H1 (cell line): ENCODE measurements at places on chromosomes 13 and 19.

DNA sequence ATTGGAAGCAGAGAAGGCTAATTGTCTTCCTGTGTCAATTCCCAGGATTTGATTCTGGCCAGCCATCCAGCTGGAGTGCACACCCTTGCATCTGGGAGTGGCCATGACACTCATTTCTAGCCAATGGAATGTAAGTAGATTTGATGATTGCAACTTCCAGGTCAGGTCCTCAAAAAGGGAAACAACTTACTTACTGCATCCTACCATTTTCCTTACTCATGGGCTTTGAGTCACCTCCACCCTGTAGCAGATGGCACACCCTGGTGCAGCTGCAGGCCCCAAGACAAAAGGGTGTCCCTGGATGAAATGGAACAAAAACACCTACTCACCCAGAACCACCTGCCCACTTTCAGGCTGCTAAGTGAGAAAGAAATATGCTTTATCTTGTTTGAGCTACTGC lies 27.3 kb upstream of the MPHOSPH8 start:
- no peak for DNase-seq
- H3K4me1 ChIP-seq: no peaks in the 10 kb centered on the region
- peaks cover 9% of the 10 kb centered on the region for H3K27me3 ChIP-seq
- no peaks in the 10 kb centered on the region for H3K36me3 ChIP-seq

GRCh38 chr19:14616407-14616806 lies 33.5 kb downstream of the CLEC17A start:
- H3K4me3 ChIP-seq: no peak overlapping the region
- no peak overlapping the region for H3K27ac ChIP-seq

DNA sequence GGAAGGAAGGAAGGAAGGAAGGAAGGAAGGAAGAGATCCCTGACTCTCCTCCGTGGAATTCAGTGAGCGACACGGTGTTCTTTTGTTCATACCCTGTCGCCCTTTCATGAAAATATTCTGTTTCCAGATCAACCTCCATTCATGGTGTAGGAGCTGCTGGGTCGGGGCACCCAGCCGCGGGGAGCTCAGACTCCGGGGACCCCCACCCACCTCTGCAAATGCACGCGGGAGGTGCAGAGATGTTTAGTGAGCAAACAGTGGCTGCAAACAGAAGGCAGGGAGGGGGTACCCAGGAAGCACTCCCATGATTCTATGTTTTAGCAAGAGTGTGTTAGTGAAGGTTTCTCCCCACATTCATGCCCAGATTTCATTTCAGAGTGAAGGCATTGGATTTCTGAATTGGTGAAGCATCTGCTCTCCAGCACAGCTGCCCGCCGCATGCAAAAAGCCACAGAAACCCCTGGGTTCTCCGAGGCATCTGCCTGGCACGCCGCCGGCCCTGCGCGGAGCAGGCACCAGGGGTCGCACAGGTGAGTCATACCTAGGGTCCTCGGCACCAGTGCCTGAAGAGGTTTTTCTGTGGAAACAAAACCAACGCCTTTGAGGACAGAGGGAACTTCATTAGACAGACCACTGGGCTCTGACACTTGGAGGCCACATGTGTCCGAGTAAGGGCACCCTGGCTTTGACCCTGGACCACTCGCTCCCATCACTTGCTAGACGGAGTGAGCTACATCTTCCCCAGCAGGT lies 80.6 kb downstream of the ZNF557 start:
- no peaks in the 10 kb centered on the region for H3K27me3 ChIP-seq
- H3K36me3 ChIP-seq: peaks cover 4% of the 10 kb centered on the region
- no peak overlapping the region for H3K27ac ChIP-seq
- H3K4me1 ChIP-seq: no peaks in the 10 kb centered on the region
- no peak for DNase-seq

DNA sequence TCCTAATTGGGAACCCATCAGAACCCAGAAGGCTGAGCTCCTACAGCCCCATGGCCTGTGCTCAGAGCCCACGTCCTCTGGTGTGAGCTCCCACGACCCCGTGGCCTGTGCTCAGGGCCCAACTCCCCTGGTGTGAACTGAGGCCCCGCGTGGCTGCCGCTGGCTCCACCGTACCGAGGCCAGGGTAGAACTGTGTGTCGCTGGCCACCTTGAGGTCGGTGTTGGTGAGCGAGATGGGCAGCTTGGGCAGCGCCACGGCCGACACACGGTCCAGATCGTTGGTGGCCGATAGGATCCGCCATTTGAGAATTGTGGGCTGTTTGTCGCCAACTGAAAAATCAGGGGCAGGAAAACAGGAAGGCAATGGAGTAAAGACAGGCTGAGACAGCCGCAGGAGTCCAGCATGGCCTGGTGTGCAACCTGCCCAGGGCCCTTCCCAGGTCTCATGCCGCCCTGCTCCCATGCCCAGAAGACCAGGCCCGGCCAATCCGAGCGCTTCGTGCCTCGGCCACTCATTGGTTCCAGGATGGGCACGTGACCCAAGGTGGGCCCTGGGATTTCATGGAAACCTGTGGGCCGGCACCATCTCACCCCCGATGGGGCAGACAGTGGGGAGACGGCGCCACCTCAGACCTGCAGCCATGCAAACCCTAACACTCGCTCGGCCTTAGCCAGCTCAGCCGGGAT lies 11.5 kb downstream of the MED16 start:
- peaks cover 4% of the 10 kb centered on the region; the same call in 1 of the 2 replicates for H3K36me3 ChIP-seq
- DNase-seq: no peak
- no peak overlapping the region for H3K4me3 ChIP-seq
- no peaks in the 10 kb centered on the region for H3K4me1 ChIP-seq

DNA sequence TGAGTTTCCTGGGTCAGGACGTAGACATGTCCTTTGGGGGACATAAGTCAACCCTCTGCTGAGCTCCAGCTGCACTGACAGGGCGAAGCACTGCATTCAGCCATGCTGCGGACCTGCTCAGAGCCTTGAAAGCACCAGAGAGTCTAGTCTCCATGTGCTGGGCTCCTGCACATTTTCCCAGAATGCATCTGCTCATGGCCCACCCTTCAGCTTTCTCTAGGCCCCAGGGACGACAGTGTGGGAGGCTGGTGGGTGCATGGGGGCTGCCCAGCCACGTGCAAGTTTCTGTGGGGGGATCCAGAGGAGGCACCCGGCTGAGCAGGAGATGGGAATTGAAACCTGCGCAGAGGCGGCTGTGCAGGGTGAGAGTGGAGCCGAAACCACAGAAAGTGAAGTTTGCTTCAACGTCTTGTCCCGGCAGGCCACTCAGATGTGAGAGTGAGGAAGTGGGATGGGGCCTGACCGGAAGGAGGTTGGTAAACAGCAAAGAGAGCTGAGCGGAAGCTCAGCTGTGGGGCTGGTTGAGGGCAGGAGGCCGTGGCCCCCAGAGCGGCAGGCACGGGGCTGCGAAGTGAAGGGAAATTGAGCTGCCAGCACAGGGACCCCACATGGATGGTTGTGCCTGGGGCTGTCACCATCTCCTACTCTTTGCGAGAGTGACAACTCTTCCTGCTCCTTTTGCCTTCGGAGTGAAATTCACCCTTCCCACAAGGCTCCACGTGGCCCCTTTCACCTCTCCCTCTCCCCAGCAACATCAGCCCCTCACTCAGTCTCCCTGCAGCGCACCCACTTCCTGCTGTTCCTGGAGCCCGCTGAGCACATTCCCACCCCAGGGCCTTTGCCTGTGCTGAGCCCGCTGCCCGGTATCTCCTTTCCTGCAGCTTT lies 11.8 kb downstream of the PGLS start:
- H3K4me3 ChIP-seq: no peak overlapping the region
- no peak for DNase-seq
- H3K27ac ChIP-seq: no peak overlapping the region

DNA sequence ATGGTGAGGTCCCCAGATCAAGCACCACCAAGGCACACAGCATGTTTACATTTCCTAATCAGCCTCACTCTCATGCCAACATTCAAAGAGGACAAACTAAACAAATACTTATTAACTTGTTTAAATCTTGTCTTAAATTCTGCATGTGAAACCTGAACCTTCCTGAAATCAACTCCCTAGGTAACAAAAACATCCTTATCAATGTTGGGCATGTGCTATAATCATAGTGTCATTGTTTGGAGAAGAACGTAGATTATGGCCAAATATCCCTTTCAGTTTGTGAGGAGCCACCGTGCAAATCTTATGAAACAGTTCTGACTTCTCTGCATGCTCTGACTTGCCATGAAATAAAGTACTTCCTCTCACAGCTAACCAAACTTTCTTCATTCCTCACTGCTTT lies 123.8 kb downstream of the NDFIP2 start:
- no peaks in the 10 kb centered on the region for H3K4me1 ChIP-seq
- no peak for DNase-seq
- H3K36me3 ChIP-seq: no peaks in the 10 kb centered on the region
- H3K27me3 ChIP-seq: no peaks in the 10 kb centered on the region

GRCh38 chr13:79466872-79467271 lies 14.1 kb upstream of the NDFIP2 start:
- no peaks in the 10 kb centered on the region for H3K27me3 ChIP-seq
- H3K4me3 ChIP-seq: no peak overlapping the region
- H3K27ac ChIP-seq: no peak overlapping the region
- H3K4me1 ChIP-seq: no peaks in the 10 kb centered on the region
- no peak for DNase-seq
- H3K36me3 ChIP-seq: no peaks in the 10 kb centered on the region

- peaks cover 20% of the 10 kb centered on the region for H3K36me3 ChIP-seq
- no peaks in the 10 kb centered on the region; the same call in 1 of the 2 replicates for H3K4me1 ChIP-seq
- DNase-seq: no peak
- no peaks in the 10 kb centered on the region for H3K27me3 ChIP-seq
- H3K27ac ChIP-seq: no peak overlapping the region
These were observed 33.6 kb downstream of the SKA3 start for GRCh38 chr13:21142766-21143165.

DNA sequence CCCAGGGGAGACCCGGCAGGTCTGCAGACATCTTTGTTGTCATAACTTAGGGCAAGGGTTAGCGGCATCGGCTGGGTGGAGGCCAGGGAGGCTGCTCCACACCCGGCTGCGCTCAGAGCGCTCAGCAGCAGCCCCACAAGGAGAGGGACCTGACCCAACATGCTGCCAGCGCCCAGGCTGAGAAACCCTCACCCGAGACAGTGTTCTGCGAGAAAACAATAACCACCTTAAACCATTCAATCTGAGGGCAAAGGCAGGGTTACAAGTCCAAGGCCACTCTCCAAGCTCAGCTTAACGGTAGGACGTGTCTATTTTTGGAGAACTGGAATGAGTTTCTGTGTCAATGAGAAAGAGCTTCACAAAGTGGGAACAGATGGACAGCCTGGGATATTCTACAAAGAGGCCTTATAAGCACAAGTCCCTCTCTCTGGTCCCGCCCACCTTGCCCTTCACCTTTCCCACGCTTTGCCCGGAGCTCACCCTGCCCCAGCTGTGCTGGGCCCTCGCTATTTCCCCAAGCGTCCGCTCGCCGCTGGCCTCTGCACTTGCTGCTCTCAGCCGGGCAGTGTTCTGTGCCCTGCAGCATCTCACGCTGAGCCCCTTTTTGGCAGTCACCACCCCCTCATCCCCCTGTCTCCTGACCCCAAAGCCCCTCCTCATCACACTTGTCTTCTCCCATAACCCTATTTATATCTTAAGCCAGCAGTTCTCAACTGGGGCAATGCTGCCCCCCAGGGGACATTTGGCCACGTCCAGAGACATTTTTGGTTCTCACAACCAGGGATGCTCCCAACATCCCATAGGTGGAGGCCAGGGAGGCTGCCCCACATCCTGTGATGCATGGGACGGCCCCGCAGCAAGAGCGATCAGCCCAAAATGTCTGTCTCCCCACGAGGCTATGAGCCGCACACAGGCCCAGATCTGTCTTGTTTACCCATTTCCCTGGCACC lies 17.6 kb downstream of the PPP1R12C start:
- peak; percentile 67 for DNase-seq
- 0 out of 2 replicates have a peak, but pooled peaks cover 3% of the 10 kb centered on the region for H3K27me3 ChIP-seq
- H3K4me3 ChIP-seq: no peak overlapping the region
- no peaks in the 10 kb centered on the region for H3K36me3 ChIP-seq

DNA sequence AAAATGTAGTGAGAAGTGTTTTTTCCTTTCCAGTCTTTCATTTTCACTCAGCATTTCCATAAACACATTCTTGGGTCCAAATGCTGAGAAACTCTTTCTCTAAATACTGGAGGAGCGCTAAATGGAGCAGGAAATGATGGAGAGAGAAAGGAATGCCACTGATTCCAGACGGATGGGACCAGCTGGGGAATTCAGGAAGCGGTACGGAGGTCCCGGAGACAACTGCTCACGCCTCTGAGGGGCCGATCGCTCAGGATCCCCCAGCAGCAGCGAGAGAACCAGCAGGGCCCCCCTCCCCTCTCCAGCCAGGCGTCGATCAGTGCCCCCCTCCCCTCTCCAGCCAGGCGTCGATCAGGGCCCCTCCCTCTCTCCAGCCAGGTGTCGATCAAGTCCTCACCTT lies 13.2 kb downstream of the RASA3 start:
- H3K4me3 ChIP-seq: peak overlapping the region; percentile 48
- DNase-seq: no peak
- peaks cover 19% of the 10 kb centered on the region for H3K4me1 ChIP-seq
- H3K36me3 ChIP-seq: no peaks in the 10 kb centered on the region

- no peaks in the 10 kb centered on the region for H3K27me3 ChIP-seq
- H3K4me1 ChIP-seq: no peaks in the 10 kb centered on the region
- H3K27ac ChIP-seq: no peak overlapping the region
These were observed 138.1 kb upstream of the KL start for GRCh38 chr13:32878163-32878562.

GRCh38 chr13:43263047-43263446 lies 239.7 kb downstream of the DNAJC15 start:
- no peaks in the 10 kb centered on the region for H3K4me1 ChIP-seq
- H3K36me3 ChIP-seq: no peaks in the 10 kb centered on the region
- H3K4me3 ChIP-seq: no peak overlapping the region

- H3K27ac ChIP-seq: no peak overlapping the region
- H3K4me1 ChIP-seq: peaks cover 6% of the 10 kb centered on the region
- DNase-seq: no peak
These were observed 473 bp upstream of the ITM2B start for GRCh38 chr13:48232420-48233045.

- H3K27me3 ChIP-seq: no peaks in the 10 kb centered on the region
- no peaks in the 10 kb centered on the region for H3K36me3 ChIP-seq
- no peak overlapping the region for H3K4me3 ChIP-seq
- H3K4me1 ChIP-seq: no peaks in the 10 kb centered on the region
These were observed 18.5 kb upstream of the ABCC4 start for GRCh38 chr13:95319551-95320274.

- no peak overlapping the region for H3K4me3 ChIP-seq
- no peak for DNase-seq
- H3K4me1 ChIP-seq: peaks cover 11% of the 10 kb centered on the region; the same call in 1 of the 2 replicates
- H3K36me3 ChIP-seq: no peaks in the 10 kb centered on the region
These were observed 2.7 kb upstream of the RUBCNL start for GRCh38 chr13:46389457-46390451.

GRCh38 chr13:34681405-34681955 lies 260.6 kb upstream of the NBEA start:
- no peaks in the 10 kb centered on the region for H3K4me1 ChIP-seq
- H3K27ac ChIP-seq: no peak overlapping the region
- no peak for DNase-seq
- H3K4me3 ChIP-seq: no peak overlapping the region
- no peaks in the 10 kb centered on the region for H3K36me3 ChIP-seq
- no peaks in the 10 kb centered on the region for H3K27me3 ChIP-seq

DNA sequence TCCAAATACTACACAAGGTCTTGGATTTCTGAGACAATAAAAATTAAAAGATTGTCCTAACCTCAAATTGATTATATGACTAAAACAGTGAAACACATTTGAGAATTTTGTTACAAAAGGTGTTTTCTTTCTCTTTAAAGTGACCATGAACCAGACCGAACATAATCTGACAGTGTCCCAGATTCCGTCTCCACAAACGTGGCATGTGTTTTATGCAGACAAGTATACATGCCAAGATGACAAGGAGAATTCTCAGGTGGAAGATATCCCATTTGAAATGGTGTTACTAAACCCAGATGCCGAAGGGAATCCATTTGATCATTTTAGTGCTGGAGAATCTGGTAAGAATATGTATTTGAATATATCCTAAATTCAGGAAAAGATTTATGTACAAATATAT lies 10.4 kb downstream of the GPR180 start:
- H3K27me3 ChIP-seq: no peaks in the 10 kb centered on the region
- no peak overlapping the region for H3K4me3 ChIP-seq
- no peaks in the 10 kb centered on the region for H3K4me1 ChIP-seq
- H3K36me3 ChIP-seq: peaks cover 38% of the 10 kb centered on the region; the same call in 1 of the 2 replicates
- H3K27ac ChIP-seq: no peak overlapping the region
